CD4-positive, alpha-beta T cell treated with Interleukin-15 for 1 hour (primary cell): ENCODE measurements at places on chromosomes 3 and 15.

DNA sequence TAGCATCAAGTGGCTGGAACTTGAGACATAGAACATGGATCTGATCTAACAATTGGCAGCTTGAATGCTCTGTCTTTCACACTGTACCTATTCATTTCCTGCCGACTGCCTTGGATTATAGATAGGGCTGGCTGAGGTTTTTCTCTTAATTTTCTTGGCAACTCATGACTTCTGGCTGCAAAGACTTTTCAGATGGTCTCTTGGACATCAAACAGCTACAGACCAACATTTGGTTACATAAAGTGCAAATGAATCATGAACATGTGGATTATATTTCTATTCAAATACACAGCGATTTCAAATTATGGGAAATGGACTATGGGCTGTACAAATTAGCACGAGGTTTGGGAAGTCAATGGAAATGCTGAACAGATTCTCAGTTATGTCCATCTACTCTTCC lies 26.2 kb upstream of the IL16 start:
- no peak for DNase-seq

DNA sequence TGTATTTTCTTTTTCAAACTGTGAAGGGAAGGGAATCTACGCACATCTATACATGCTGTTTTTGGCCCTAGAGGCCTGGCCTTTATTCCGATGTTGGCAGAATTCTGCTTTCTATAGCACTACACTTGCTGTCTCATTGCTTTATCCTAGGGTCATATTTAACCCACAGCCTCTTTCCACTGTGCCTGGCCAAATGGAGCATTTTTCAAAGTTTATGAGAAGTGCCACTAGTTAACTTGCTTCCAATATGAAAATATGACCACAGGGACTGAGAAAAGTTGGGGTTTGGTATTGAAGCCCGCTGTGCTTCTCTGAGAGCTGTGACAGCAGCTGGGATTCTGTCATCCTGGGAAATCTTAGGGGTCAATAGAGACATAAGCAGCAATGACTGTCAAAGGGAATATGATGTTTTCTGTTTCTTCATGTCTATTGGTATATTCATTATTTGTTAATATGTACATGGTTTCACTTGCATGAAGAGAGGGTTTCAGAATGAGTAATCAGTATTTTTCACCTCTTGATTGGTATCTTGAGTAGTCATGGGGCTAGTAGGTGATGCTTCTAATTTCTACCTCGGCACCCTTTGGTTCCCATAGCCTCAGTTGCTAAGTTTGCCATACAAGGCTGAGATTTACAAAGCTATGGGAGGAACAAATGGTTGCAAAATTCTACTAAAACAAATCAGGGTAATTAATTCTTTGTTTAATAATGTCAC lies 275.8 kb upstream of the RBMS3 start:
- no peak for DNase-seq

DNA sequence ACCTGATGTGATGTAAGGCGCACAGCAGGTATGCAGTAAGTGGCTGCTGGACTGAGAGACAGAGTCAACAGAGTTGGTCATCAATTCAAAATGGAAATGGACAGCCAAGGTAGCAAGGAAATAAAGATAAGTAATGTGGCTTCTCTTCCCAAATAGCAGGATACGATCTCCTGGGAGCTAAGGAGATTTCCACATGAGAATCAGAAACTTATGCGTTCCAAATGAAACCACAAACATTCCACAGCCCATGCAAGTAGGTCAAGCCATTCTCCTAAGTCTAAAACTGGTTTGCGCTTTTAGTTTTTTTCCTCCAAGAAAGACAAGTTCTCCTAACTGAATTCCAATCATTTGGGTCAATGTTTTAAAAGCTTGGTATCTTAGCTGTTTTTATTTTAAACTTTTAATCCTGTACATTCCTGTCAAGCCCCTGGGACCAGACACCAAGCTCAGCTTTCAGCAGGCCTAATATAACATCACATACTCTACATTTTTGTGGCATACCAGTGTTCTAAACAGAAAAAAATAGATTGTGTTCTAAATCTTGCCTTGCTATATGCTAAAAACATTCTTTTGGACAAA lies 73.7 kb upstream of the TSPAN3 start:
- no peak for DNase-seq

GRCh38 chr15:82105451-82106215 lies 59.8 kb upstream of the MEX3B start:
- DNase-seq, result no peak

DNA sequence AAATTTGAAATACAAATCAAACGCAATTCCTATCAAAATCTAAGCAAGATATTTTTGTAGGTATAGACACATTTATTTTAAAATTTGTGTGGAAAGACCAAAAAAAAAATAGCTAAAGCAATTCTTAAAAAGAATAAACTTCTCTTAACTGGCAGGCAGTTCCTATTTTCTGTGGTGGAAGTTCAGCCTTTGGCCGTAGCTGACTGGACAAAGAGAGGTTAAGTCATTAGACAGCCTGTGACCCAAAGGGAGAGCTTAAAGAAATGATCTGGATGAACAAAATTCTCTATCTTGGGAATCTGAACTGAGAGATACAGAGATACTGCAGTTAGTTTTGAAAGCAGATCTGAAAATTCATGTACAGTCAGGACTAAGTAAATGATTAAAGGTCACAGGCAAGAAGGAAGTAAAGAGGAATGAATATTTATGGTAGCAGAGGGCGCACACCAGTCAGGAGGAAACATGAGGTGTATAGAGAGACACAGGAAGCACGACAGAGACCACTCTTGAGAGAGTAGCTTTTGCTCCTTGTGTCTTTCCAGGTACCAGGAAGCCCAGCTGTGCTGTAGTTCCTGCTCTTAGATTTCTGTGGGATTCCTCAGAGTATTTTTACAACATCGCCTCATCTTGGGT lies 57.5 kb downstream of the TPRG1 start:
- no peak for DNase-seq

GRCh38 chr3:86229086-86229774 lies 761.7 kb downstream of the VGLL3 start:
- DNase-seq, result no peak

DNA sequence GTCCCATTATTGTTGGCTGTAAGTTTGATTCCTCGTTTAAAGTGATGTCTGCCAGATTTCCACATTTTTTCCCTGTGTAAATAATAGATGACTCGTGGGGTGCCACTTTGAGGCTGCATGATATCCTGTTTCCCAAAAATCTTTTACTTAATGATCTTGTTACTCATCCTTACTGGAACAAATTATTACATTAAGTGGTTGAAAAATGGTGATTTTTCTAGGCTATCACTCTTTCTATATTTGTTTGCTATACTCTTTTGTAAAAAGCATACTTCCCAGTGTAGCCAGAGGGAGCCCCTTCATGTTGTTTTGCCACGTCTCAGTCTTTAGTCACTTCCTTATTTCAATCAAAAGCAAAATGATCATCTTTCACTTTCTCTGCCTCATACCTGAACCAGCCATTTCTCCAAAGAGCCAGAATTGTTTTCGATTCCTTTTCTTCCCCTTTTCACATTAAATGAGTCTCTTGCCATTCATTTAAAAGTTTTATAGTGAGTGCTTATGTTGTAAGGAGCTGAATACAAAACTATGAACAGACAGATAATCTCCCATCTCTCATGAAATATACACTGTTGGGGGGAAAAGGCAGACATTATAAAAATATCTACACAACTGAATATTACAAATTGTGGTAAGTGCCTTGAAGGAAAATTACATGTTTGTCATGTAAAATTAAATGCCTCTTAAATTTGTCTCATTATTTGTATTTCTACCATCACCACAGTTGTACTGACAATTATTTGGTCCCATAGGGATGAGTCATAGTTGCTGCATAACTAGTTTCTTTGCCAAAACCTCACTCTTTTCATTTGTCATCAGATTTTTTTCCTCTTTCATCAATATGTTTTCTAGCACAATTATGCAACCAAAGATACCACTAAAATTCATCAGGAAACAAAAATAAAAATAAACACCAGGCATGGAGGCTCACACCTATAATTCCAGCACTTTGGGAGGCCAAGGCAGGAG lies 41.5 kb downstream of the ADGRG7 start:
- DNase-seq, result no peak

DNA sequence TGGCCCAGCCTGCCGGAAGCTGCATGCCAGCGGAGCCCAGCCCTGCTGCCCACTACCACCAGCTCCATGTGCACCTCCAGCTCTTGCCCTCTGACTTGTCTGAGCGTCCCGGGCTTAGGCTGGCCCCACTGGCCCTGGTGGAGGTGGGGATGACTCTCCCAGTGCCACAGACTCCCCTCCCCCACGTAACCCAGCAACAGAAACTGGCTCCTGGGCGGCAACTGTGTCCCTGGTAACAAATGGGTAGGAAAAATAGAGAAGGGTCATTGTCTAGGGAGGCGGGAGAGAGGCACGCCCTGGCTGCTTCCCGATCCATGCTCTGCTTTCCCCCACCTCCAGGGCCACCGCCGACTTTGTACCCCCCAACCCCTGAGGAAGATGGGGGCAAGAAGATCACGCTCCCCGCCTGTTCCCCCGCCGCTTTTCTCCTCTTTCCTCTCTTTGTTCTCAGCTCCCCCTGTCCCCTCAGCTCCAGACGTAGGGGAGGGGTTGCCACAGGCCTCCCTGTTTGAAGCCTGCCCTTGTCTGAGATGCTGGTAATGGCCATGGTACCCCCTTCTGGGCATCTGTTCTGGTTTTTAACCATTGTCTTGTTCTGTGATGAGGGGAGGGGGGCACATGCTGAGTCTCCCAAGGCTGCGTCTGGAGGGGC lies 10.8 kb upstream of the SEMA3B start:
- DNase-seq, result no peak
